Activated CD8-positive, alpha-beta memory T cell treated with anti-CD3 and anti-CD28 coated beads for 1 hour (primary cell): ENCODE measurements at places on chromosomes 2 and 18.

- no peak for DNase-seq
Measured at GRCh38 chr2:43448822-43449110, 147.1 kb downstream of the THADA start.

GRCh38 chr2:69477627-69478026 lies 40.4 kb upstream of the NFU1 start:
- DNase-seq, result no peak

DNA sequence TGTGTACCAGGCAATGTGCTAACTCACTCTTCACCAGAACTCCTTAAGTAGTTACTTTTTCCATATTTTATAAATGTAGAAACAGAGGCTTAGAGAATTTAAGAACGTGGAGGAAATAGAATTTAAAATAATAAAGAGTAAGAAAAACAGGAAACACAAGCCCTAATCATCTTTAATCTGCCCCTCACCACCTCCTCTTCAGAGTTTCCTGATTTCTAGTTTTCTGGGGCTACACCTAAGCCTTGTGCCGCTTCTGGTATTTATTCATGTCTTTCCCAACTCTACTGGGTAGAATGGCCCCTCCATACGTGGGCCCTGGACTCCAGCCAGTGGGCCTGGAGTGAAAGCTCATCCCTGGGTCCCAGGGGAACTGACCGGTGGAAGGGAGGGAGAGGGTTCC lies 85.4 kb downstream of the RTN4 start:
- DNase-seq, result no peak

- DNase-seq, result no peak
Measured at GRCh38 chr2:220961143-220961860, 610.8 kb downstream of the EPHA4 start.

DNA sequence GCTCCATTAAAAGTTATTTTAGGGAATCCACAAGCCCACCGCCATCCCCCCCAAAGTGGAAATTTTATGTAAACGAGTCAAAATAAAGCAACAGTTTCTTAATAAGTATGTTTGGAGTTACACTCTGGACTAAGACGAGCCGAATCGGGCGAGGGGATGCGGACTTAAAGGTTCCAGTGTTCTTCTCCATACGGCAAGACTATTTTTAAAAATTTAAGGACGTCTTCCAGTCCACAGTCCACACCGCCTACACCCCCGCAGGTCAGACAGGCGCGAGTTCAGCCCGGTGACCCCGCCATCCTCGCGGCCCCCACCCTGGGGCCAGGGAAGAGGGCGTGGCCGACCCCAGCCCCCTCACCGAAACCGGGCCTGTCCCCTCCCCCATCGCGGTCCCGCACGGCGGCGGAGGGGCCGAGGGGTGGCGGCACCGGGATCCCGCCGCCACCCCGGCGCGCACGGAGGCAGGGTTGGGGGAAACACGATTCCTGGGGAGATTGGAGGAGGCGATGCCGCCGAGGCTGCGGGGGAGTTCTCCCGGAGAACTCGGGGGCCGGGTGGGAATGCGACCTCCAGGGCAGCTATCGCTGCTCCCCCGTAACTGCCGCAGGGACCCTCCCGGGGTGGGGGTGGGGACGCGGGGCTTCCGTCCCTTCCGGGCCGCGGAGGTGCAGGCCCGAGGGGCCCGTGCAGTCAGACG lies 24.5 kb upstream of the SMAD7 start:
- DNase-seq, result no peak

GRCh38 chr18:59691996-59692395 lies 5.2 kb downstream of the CCBE1 start:
- DNase-seq, result no peak

- DNase-seq, result no peak
Measured at GRCh38 chr2:174067815-174068214, 102.6 kb upstream of the SP3 start.

- no peak for DNase-seq
Measured at GRCh38 chr2:44655401-44655864, 286.1 kb upstream of the SIX3 start.

DNA sequence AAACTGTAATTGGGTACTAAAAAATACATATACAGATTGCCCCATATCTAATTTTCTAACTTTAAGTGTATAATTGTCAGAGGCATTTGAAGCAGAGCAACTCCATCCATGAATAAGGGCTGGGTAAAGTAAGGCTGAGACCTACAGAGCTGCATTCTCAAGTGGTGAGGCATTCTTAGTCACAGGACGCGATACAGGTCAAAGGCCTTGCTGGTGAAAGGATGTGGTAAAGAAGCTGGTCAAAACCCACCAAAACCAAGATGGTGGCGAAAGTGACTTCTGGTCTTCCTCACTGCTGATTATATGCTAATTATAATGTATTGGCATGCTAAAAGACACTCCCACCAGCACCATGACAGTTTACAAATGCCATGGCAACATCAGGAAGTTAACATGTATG lies 50.0 kb downstream of the SLC8A1 start:
- no peak for DNase-seq

DNA sequence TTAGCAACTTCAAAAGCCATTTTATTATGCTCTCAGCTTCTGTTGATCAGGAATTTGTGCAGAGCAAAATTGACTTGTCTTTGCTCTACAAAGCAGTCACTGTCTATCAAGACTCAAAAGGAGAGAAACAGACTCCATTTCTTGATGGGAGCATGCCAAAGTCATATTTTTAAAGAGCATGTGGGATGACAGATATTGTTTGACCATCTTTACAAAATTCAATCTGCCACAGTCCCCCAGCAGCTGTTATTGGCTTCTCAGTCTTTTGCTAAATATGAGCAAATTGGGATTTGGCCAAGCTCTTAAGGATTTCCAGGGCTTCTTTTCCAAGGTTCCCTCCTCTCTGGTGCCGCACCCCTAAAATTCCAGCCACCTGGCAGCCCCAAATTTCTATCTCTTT lies 67.9 kb downstream of the TEX51 start:
- DNase-seq, result no peak

DNA sequence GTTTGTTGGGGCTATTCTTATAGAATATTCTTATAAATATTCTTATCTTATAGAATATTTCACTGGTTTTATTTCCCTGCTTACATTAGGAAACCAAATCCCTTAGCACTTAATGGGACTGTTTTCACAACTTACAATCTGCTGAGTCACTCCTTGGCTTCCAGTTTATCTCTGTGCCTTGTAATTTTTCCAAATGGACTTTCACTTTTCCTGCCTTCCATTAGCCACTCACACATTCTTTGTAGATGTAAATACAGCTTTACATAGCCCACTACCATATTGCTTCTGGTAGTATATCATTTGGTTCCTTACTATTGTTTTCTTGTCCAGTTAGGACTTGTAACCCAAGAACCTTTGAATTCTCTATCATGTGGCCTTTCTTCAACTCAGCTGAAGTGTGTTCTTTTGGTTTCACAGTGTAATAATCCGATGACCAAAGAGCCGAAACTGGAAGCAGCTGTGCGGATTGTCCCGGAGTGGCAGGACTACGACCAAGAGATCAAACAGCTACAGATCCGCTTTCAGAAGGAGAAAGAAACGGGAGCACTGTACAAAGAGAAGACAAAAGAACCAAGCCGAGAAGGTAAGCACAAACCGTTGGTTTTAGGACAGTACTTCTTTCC lies 96.1 kb downstream of the UGGT1 start:
- DNase-seq, result no peak

- no peak for DNase-seq
Measured at GRCh38 chr2:20488201-20488641, 41.3 kb downstream of the RHOB start.

- DNase-seq, result no peak
Measured at GRCh38 chr2:167935803-167936110, 311.6 kb downstream of the STK39 start.

DNA sequence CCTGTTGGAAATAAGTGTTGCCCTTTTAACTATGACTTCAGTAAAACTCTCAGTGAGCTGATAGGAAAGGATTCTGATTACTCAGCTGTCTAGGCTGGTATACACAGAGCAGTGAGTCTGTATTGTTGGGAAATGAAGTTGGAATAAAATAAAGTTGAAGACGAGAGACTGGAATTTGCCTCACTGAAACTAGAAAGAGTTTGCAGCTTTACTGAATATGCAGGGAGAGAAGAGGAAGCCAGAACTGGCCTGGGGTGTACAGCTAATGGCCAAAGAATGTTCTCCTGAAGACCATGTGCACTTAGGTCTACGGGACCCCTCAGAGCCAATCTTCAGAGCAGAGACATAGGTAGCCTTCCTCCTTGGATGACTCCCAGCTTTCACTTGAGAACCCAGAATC lies 26.5 kb downstream of the EIF4E2 start:
- DNase-seq, result no peak

DNA sequence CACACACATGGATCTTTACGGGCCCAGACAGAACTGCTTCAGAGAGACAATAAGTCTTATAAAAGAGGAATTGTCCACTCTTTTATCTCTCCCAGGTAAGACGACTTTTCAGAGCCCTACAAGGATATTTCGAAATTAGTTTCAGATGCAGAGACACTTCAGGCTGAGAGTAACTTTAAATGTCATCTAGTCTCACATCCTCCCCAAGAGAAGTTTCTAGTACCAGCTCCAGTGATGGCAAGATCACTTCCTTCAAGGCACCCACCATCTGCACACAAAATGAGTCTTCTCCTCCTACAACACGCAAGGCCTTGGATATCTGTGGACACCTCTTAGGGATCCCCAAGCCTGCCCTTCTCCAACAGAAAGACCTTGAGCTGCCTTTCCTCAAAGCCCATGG lies 39.0 kb upstream of the KLHL29 start:
- DNase-seq, result no peak

DNA sequence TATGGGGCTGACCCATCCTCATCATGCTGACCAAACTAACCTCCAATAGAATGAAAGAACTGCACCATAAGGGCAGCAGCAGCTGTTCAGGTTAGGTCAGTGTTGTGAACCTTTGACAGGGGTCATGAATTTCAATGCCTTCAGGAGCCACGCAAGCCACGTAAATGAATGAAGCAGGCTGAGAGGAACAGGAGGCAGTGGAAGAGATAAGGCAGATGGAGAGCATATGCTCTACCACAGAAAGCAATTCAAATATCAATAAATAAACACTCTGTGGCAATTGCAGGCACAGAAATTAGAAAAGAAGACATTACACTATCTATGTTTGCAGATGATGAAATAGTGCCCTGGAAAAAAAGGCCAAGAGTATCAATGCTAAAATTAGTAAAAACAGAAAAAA lies 56.3 kb downstream of the SCG2 start:
- DNase-seq, result no peak

DNA sequence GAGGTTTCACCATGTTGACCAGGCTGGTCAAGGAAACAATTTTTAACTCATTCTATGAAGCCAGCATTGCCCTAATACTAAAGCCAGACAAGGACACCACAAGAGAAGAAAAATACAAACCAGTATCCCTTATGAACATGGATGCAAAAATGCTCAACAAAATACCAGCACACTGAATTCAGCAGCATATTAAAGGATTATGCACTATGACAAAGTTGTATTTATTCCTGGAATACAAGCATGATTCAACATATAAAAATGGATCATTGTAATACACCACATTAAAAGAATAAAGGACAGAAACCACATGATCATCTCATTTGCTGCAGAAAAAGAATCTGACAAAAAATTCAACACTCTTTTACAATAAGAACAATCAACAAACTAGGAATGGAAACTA lies 138.7 kb downstream of the RAB3GAP1 start:
- DNase-seq, result no peak

DNA sequence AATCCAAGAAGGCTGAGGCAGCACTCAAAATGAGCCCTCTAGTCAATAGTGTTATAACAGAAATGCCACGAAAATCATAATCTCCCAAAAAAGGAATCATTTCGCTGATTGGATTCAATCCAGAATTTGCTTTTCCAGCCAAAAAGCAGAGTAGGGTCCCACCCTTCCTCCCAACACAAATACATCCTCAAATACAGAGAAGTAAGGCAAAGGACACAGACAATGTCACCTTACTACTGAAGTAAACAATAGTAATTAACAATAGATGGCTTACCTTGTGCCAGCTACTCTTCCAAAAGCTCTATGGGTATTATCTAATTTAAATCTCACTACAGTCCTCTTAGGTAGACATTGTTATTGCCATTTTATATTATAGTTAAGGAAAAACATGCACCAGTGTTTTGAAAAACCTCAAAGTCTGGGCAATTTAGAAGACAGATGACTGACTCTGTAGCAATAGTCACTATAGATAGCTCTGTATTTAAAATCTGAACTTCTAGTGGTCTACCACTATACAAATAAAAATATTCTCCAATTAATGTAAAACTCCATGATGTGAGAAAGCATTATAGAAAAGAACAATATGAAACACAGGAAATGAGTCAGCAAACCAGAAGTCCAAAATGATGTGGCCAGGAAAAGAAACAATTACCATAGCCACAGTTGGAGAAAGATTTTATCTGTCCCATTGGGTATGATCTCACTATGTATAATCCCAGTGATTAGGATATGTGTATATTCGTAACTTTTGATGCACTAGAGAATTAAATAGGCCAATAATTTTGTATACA lies 305.0 kb upstream of the ERBB4 start:
- no peak for DNase-seq

DNA sequence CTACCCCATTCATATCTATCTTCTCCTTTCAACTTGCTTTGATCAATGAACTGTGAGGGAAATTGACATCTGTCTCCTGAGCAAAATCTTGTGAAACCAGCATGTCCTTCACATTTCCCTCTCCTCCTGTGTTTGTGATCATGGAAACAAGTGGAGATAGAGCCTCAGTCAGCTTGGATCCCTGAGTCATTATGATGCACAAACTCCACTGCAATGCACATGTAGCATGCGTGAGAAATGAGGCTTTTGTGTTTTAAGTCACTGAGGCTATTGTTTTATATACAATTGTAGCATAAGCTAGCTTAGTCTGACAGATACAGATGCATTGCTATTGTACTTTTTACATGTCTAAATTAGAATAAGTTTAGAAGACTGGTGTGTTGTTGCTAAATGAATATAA lies 85.2 kb upstream of the HNMT start:
- DNase-seq, result no peak

GRCh38 chr2:43233218-43234212 lies 7.1 kb upstream of the ZFP36L2 start:
- no peak for DNase-seq

DNA sequence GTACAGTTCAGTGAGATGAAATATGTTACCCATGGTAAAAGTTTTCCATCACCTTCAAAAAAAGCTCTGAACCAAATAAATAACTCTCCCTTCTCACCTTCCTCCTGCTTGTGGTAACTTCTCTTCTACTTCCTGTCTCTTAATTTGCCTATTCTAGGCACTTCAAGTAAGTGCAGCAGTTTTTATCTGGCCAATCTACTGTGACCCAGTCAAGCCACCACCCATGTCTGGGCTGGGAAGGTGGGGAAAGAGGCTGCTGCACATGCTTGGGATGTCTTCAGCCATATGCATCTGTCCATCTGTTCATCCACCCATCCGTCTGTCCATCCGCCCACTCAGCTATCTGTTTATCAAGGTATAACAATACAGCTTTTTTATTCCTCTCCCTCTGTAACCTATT lies 31.6 kb downstream of the ZNF532 start:
- no peak for DNase-seq

- DNase-seq, result no peak
Measured at GRCh38 chr2:187989925-187990623, 301.6 kb upstream of the GULP1 start.

DNA sequence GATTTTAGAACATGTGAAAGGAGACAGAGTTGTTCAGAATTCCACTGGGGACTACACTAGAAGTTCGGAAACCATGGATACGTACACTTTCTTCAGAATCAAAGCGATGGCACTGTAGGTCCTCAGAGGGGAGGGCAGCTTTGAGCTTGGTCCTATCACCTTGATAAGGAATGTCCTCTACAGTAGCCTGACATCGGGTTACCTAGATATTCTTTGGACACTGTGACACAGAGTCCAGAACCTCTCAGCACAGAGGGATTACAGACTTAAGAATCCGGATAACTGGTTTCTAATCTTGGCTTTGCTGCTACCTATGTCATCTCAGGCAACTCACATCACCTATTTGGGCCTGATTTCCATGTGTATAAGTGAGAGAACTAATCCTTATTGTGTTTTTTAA lies 14.0 kb downstream of the LBH start:
- DNase-seq, result no peak
